ENCODE measurements at places on chromosomes 4 and X. TPM values are rescaled to one million over a fixed set of nuclear protein-coding genes. Genes with fewer than 3 reads are reported as not detected.

GRCh38 chrX:53403535-53403934, 18.9 kb downstream of the SMC1A start:
- peaks cover 52% of the 10 kb centered on the region for H3K36me3 ChIP-seq
- no peaks in the 10 kb centered on the region for H3K4me1 ChIP-seq
- no peak overlapping the region for H3K27ac ChIP-seq
- H3K4me3 ChIP-seq: no peak overlapping the region
- no peak for DNase-seq

GTPBP6 gene
- polyA plus RNA-seq: 47.3 TPM

- H3K4me1 ChIP-seq: no peaks in the 10 kb centered on the region
- no peak overlapping the region for H3K27ac ChIP-seq
- no peak overlapping the region for H3K4me3 ChIP-seq
- H3K27me3 ChIP-seq: no peaks in the 10 kb centered on the region
- no peak for DNase-seq
Observed at GRCh38 chrX:11778230-11778629, 20.2 kb downstream of the MSL3 start.

RRH gene
- polyA plus RNA-seq: 0.05 TPM

ITM2A gene
- polyA plus RNA-seq: not detected

AKAP4 gene
- polyA plus RNA-seq: not detected

GRCh38 chr4:54277691-54278090, 48.6 kb downstream of the PDGFRA start:
- DNase-seq: no peak
- peaks cover 62% of the 10 kb centered on the region for H3K36me3 ChIP-seq
- peaks cover 24% of the 10 kb centered on the region for H3K4me1 ChIP-seq
- H3K27ac ChIP-seq: peak overlapping the region; percentile 40
- no peak overlapping the region for H3K4me3 ChIP-seq
- no peaks in the 10 kb centered on the region for H3K27me3 ChIP-seq

SLC2A9 gene
- not detected for polyA plus RNA-seq

DNA sequence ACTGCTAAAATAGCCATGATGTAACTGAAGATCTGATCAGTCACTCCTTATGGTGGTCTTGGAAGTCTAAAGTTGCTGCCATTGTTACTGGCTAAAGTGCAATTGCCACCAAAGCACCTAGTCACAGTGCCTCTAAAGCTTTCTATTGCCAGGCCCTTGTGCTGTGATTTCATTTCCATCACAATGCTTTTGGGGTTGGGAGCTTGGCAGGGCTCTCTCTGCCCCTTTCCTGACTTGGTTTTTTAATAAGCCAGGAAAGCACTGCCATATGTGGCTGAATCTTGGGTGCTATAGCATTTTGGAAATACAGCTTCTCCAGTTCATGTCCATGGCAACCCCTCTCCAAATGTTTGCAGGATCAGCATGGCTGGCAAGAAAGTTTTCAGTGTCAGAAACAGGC, 1712.4 kb upstream of the TENM3 start:
- DNase-seq: no peak
- no peaks in the 10 kb centered on the region for H3K4me1 ChIP-seq
- no peaks in the 10 kb centered on the region for H3K27me3 ChIP-seq
- H3K4me3 ChIP-seq: no peak overlapping the region
- H3K27ac ChIP-seq: no peak overlapping the region
- no peaks in the 10 kb centered on the region for H3K36me3 ChIP-seq
